ENCODE measurements at places on chromosomes 7 and 10. TPM values are rescaled to one million over a fixed set of nuclear protein-coding genes. Genes with fewer than 3 reads are reported as not detected.

MDFIC gene
- total RNA-seq, result 84.1 TPM

KAZALD1 gene
- total RNA-seq, result not detected

HOXA5 gene
- total RNA-seq, result not detected

HHEX gene
- 0.23 TPM for total RNA-seq

SUV39H2 gene
- total RNA-seq, result 40.3 TPM
